ENCODE measurements at places on chromosomes 1 and 21.

GRCh38 chr1:46575778-46576177, 24.3 kb upstream of the KNCN start:
- DNase-seq: no peak

DNA sequence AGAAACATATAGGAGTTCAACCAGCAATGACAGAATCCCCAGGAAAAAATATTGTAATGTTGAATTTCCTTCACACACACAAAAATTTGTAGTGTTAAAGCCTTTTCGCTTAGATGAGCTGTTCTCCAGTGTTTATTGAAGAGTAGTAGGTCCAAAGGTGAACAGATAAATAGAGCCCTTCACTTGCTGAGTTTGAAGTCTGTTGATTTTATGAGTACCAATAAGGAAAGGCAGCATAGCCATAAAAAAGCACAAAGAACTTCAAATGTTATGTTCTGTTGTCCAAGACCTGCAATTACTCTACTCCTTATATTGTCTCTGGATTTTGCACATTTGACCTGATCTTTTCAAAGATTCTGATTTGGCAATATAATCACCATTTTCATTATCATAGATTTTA, 362.7 kb upstream of the B3GALT2 start:
- DNase-seq: no peak

GRCh38 chr1:58852731-58853485, 69.1 kb upstream of the JUN start:
- no peak for DNase-seq

DNA sequence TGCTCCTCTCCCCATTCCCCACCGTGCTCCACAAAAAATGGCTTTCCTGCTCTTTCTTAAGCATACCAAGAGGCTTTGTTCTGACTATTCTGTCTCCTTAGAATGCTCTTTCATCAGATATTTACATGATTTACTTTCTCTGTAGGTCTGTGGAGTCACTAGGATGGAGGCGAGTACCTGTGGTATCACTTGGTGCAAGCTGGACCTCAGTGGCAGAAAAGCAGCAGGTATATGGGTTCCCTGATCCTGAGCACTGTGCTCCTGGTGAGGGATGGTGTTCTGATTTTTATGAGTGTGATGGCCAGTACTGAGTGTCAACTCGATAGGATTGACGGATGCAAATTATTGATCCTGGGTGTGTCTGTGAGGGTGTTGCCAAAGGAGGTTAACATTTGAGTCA, 10.0 kb downstream of the C1orf87 start:
- no peak for DNase-seq

DNA sequence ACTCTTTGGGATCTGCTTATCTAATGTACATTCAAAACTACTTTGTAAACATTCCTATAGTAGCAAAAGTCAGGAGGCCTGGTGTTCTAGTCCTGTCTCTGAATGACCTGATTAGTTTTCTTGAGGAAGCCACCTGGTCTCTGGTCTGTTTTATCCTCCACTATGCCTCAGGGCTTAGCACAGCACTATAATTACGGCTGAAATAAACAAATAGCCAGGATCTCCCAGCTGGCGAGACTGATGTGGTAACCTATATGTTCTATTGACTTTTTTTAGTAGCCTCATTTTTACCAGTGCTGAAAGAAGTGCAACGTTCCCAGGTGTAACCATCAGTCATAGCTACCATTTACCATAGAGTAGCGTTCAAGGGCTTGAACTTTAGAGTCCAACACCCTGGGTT, 24.2 kb upstream of the RPL11 start:
- DNase-seq: no peak

GRCh38 chr1:97414682-97415312, 506.0 kb downstream of the DPYD start:
- DNase-seq: no peak

DNA sequence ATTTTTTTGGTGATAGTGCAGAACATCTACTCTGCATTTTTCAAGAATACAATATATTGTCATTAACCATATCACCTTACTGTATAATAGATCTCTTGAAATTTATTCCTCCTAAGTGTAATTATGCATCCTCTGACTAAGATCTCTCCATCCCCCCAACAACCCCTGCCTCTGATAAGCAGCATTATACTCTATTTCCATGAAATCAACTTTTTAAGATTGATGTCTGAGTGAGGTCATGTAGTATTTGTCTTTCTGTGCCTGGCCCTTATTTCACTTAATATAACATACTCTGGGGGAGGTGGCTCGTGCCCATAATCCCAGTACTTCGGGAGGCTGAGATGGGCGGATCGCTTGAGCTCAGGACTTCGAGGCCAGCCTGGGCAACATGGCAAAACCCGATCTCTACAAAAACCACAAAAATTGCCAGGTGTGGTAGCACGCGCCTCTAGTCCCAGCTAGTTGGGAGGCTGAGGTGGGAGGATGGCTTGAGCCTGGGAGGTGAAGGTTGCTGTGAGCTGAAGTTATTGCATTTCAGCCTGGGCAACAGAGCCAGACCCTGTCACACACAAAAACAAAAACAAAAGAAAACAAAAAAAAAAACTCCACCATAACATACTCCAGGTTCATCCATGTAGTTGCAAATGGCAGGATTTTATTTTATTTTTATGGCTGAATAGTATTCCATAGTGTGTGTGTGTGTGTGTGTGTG, 5.7 kb downstream of the ACOT11 start:
- DNase-seq: no peak

DNA sequence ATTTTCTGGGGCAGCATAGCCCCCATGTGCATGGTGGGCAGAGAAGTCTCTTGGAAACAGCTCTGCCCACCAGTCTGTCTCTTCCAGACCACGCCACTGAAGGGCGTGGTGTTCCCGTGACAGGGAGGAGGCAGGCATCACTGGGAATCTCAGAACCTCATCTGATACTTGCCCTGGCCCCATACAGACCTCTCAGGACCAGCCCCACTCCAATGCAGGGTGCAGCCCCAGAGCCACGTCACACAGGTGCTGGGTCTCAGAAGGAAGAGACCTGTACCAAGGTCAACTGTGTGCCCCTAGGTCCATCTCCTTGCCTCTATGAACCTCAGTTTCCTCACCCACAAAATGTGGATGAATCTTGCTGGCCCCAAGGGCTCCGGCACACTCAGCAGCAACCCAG, 7.3 kb downstream of the RAP1GAP start:
- no peak for DNase-seq

GRCh38 chr1:219798283-219799030, 129.9 kb downstream of the SLC30A10 start:
- peak; percentile 63 for DNase-seq

GRCh38 chr21:18373606-18374005, 30.0 kb downstream of the TMPRSS15 start:
- DNase-seq: no peak

DNA sequence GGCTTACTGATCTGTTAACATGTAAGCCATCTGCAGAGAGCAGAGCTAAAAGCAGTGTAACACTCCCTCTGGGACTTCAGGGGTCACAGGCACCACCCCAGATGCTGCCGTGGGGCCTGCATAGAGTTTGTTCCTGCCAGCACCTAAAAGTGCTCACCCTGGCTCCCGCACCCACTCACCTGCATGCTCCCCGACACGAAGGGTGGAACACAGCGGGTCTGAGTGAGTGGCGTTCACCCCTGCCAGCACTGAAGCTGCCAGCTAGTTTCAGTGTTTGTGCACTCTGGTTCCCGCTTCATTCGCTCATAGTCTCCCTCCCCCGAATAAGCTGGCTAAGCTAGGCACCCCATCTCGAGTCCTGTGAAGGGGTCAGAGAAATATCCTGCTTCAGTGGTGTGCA, 1681.0 kb downstream of the NCAM2 start:
- no peak for DNase-seq

- peak; percentile 79 for DNase-seq
Observed at GRCh38 chr1:196678510-196678884, 26.7 kb downstream of the CFH start.

DNA sequence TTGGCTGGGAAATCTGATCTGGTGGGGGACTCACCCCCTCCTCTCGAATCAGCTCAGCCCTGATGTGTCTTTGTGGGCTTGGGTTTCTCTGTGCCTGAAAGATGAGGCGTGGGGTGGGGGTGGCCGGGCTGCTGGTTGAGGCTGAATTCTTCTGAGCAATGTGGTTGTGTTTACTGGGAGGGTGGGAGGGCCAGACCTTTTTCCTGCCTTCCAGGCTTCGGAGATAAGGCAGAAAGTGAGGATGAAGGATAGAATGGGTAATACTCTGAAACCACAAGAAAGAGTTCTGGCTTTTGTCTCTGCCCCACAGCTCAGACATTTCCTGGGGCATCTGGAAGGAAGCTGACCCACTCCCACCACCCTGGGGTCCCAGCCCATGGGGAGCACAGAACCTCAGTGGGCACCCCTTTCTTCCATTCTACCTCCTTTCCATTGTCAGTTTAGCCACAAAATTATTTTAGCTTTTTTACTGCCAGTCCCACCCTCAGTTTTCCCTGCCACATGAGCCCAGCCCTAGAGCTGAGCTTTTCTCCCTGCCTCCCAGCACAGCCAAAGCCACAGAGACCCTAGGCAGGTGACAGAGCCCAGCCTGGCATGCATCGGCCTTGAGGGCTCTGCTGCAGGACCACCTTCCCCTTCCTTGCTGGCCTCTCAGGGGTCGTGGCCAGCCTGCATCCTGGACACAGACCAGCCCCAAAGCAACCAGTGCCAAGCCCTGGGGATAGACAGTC, 11.2 kb downstream of the ALX3 start:
- DNase-seq: no peak

DNA sequence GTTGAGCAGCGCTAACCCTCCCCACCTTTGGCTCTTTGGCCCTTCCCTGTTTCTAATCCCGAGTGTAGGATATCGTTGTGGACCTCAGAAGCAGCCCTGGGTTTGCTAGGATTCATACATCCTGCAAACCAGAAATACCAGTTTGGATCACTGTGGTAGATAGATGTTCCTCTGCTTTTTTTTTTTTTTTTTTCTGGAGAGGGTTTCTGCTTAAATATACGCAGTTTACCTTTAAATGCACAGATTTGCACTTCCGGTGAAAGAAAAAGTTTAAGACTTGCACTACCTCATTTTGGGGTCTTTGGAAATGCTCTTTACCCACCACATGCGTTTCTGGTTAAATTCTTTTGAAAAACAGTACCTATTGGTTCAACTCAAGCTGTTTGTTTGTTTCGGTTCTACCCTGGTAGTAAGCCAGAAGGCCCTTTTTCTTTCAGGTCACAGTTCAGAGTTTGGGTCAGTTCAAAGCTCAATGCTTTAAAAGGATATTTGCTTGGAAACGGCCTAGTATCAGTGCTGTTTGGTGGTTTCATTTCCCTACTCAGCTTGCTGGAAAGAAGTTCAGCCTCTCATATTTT, 908 bp downstream of the DDI2 start:
- DNase-seq: peak; percentile 16

DNA sequence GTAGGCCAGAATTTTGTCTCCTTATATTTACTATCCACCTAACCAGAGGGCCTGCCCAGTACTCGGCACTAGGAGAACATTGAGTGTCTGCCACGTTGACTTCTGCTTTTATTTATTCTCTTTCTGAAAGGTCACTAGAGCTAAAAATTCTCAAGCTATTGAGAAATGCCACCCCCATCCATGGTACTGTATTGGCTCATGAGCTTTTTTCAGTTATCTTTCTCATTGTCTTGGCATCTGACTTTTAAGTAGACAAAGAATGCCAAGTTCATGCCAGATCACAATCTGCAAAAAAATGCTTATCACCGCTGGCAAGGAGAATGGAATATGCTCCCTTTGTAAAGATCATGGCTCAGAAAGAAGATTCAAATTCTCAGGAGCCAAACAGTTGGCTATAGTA, 49.8 kb upstream of the MROH9 start:
- no peak for DNase-seq

GRCh38 chr1:169483500-169483966, 2.2 kb downstream of the SLC19A2 start:
- DNase-seq: peak; percentile 49

DNA sequence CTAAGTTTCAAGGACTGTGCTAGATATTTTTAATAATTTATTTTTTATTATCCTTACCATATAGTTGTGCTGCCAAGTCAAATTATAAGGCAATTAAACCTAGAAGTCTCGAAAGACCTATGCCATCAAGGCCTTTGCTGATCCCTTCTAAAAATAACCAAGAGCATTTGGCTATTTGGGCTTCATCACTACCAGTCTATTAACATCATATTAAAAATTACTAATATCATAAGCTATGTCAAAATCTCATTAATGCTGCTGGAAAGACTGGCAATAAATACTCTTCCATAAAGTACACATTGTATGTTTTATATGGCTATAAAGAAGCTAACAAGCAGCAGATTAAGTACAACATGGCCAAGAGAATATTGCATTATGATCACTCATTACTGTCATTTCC, 43.0 kb upstream of the MUTYH start:
- no peak for DNase-seq

DNA sequence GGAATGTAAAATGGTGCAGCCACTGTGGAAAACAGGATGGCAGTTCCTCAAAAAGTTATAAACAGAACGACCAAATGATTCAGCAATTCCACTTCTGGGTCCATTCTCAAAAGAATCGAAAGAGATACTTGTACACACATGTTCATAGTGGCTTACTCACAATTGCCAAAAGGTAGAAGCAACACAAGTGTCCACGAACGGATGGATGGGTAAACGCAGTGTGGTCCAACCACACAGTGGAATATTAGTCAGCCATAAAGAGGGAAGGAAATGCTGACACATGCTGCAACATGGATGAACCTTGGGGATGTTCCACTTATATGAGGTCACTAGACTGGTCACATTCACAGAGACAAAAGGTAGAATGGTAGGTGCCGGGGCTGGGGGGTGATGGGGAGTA, 5.3 kb downstream of the KRTAP10-1 start:
- DNase-seq: no peak

DNA sequence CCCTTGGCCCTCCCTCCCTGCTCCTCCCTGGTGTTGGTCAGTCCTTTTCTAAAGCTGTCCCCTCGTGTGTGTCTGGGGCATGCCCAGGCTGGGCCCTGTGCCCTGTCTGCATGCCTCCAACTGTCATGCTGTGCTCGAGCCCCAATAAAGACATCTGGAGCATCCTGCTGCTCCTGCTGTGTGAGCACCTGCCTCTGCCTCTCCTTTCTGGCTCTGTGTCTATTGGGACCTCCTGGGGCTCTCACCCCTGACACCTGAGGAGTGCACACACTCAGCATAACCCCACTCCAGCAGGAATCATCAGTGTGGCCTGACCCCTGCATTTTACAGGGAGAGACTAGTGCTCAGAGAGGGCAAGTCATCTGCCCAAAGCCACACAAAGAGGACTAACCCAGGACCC, 23.7 kb downstream of the KCNC4 start:
- DNase-seq: no peak

DNA sequence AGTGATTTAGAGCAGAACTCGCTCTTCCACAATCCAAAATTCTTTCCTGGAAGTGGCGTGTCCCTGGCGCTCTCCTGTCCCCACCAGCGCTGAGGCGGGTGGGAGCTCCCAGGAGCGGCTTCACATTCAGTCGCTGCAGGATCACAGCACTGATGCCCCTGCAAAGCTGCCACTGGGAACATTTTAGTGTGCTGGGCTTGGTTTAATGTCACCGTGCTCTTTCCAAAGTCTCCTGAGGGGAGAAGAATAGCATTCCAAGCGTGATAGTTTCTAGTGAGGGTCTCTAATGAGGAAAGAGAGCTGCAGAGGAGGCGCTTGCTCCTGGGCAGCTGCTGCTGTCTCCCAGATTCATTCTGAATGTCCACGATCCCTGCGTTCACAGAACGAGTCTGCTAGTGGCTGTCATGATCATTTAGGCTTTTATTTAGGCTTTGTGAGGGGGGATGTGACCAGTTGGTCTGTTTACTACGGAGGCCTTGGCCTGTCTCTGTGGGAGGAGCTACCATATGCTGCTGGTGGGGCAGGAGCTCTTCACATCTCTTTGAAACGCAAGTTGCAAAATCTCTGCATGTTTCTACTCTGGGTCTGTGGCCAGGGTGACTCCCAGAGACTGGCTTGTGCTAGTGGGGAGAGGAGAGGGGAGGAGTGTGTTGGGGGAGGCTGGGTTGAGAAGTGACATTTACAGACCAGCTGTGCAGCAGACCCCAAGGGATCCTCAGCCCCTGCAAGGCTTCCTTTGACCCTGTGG, 23.4 kb downstream of the OLFML3 start:
- peak; percentile 72 for DNase-seq

All from fibroblast of pulmonary artery (primary cell).